ENCODE measurements at places on chromosomes 16 and 17.

GRCh38 chr16:85051067-85051581 is 23.5 kb downstream of the KIAA0513 start:
- no peak for DNase-seq

DNA sequence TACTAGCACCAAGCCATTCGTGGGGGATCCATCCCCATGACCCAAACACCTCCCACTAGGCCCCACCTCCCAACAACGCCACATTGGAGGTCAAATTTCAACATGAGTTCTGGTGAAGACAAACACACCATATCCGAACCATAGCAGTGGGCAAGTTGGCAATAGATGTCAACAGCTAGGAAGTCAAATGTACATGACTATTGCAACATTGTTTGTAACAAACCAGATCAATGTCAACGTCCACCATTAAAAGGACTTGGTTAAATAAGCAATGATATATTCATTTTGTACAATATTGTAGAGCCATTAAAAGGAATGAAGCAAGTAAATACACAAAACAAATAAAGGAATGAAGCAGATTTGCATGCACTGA is 26.5 kb upstream of the CIITA start:
- no peak for DNase-seq

DNA sequence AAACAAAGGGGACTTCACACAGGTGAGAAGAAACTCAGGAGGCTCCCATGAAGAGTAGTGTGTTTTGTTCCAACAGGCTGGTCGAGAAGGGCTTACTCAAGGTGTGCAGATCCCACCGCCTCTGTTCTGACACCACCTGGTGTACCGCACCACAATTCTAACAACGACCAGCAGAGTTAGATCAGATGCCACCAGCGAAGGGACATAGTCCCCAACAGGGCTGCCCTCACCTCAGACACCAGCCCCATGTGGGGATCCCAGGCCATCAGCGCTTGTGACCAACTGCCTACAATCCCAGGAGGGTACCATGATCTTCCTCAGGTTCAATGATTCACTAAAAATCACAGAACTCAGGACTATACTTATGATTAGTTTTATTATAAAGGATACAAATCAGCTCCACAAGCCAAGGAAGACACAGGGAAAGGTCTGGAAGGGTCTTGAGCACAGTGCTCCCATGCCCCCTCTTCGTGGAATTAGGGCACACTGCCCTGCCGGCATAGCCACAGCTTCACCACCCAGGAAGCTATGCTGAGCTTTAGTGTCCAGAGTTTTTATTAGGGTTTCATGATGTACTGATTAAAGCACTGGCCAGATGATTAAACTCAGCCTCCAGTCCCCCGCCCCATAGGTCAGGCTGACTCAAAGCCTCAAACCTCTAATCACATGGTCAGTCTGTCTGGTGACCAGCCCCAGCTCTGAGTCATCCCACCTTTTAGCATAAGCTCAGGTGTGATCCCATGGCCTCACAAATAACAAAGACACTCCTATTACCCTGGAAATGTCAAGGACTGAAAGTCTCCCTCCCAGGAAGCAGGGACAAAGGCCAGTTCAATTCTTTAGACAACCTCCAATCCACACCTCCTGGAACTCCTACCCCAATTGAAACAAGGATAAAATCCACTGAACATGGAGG is 26.0 kb downstream of the TRIM25 start:
- no peak for DNase-seq

DNA sequence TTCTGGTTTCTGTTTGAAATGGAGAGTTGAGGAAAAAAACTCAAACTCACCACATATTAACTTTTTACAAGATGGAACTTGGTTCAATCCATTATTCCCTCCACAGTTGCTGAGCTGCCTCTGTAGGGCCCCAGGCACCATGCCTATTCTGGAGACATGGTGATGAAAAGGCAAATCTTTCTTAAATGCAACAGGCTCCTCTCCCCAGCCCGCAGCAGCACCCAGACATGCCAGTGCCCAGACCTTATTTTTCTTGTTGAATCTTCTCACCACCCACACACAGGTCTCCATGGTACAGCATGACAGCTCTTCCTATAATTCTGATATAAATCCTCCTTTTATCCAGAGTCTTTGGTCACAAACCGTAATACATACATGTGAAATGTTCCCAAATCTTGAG is 7.6 kb downstream of the CYTH1 start:
- no peak for DNase-seq

GRCh38 chr17:78474614-78475146 is 96.2 kb downstream of the PGS1 start:
- DNase-seq, result no peak

GRCh38 chr17:36933512-36934143 is 3.6 kb upstream of the LHX1 start:
- no peak for DNase-seq

GRCh38 chr17:39174920-39175694 is 9.1 kb upstream of the ARL5C start:
- peak; percentile 77 for DNase-seq

GRCh38 chr16:17984810-17985209 is 351.7 kb downstream of the NPIPA8 start:
- DNase-seq, result no peak

DNA sequence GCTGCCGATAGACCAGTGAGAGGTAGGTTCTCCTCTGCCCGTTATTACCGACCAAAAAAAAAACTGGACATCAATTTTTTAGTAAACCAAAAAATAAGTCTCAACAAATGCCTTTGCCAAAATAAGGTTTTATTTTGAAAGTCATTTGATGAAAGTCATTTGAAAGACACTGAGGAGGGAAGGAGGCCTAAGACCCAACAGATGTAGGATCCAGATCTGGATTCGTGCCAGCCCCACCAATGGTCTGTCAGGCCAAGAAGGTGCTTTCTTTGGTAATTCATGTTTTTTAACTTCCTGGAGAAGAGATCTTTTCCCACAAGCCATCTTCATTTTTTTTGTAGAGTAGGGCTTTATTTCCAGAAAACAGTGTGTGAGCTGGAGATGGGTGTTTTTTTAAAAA is 18.1 kb downstream of the NTAN1 start:
- no peak for DNase-seq

- DNase-seq, result peak; percentile 88
Measured at GRCh38 chr16:87206646-87207451, 110.3 kb downstream of the C16orf95 start.

DNA sequence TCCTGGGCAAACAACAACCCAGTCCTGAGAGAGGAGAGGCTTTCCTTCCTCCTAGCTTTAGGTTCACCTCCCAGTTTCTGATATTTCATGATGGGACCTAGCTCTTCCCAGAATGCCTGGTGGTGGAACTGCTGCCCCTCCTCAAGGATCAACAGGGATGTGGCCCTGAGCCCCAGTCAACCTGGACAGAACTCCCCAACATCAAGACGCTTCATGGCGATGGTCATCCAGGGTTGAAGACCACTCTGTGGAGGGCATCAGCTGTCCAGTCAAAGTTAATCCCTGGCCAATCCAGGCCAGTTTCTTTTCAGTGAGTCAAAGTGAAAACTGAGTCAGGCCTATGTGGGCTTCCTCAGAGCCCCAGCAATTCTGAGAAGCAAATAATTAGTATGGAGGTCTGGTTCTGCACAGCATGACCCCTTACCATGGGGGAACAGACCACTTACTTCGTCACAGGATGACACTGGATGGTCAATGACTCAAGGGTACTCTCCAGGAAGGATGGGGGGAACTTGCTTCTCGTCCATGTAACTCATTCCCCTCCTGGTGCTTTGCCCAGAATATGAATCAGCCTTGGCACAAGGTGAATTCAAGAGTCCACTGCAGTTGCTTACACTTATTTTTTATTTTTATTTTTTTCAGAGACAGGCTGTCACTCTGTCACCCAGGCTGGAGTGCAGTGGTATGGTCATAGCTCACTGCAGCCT is 14.7 kb upstream of the XYLT2 start:
- DNase-seq, result no peak

DNA sequence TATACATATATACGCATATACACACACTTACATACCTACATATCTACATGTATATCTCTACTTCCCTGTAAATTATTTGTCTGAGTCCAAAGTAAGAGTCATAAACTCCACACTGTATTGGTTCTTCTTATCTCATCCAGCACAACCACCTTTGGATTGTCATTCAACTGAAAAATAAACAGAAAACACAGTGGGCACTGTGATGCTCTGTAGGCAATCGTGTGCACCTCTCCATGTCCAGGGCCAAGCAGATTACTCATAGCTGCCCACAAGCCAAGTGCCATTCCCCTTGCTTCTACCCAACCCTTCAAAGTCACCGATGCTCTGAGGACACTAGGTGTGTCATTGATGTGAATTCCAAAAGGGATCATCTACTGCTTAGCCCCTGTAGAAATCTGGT is 12.9 kb upstream of the TEKT3 start:
- DNase-seq, result no peak

DNA sequence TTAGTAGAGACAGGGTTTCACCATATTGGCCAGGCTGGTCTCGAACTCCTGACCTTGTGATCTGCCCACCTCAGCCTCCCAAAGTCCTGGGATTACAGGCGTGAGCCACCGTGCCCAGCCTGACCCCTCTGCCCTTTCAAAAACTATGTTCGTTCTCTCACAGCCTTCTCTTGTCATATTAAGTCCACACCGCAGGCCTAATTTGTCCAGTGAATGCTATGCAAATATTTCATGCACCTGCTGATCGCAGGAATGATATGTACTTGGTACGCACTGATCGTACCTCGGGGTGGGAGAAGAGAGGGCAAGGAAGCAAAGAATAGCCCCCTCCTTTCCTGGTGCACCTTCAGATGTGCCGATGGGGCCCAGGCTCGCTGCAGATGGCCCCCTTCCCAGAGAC is 3.0 kb upstream of the BIRC5 start:
- DNase-seq, result peak; percentile 46

DNA sequence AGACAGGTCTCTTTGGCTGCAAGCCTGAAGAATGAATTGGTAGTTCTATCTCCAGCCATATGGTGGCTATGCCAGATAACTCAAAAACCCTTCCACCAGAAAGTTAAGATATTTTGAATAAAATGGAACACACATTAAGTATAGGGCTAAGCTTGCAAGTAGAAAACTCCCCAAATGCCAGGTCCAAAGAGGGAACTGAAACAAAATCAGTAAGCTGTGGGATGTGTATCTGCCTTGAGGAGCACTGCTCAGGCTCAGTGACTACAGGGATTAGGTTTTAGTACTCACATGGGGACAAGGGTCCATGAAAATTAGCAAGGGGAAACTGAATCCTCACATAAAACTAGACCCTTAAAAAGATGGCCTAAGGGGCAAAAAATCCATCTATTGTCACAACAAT is 115.7 kb upstream of the PMFBP1 start:
- no peak for DNase-seq

DNA sequence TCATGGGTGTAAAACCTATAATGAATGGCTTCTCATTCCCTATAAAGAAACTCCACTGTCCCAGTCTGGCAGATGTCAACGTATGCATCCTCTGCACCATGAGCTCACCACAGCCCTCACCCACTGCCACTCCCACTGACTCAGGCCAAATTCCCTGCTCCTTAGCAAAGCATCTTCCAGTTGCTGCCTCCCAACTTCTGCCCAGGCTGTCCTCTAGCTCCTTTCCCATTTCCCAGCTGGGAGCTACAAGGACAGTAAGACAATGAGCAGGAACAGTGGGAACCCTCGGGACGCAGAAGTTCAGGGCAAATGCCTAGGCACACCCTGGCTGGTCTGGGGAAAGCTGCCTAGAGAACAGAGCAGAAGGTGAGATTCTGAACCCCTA is 9.1 kb upstream of the THAP11 start:
- DNase-seq, result no peak

- DNase-seq, result peak; percentile 54
Measured at GRCh38 chr17:4497101-4497824, 1.4 kb upstream of the SPNS2 start.

- no peak for DNase-seq
Measured at GRCh38 chr17:51819341-51820219, 338.9 kb downstream of the CA10 start.

DNA sequence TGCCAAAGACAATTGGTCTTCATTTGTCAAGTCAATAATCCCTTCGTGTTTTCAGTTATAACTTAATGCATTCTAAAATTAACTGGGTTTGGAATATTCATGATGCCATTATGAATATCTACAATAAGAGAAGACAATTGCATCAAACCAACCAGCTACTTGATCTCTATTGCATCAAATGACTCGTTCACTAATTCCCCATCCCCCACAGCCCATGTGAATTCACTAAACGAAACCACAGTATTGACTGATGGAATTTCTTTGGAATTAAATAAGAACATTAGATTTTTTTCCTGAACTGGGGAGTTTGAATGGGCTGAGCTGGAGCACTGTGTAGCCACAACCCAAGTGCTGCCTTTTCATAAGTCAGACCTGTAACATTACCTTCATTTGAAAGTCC is 65.3 kb downstream of the HS3ST3B1 start:
- no peak for DNase-seq

GRCh38 chr17:61157246-61157886 is 242.3 kb upstream of the TBX2 start:
- DNase-seq, result no peak

DNA sequence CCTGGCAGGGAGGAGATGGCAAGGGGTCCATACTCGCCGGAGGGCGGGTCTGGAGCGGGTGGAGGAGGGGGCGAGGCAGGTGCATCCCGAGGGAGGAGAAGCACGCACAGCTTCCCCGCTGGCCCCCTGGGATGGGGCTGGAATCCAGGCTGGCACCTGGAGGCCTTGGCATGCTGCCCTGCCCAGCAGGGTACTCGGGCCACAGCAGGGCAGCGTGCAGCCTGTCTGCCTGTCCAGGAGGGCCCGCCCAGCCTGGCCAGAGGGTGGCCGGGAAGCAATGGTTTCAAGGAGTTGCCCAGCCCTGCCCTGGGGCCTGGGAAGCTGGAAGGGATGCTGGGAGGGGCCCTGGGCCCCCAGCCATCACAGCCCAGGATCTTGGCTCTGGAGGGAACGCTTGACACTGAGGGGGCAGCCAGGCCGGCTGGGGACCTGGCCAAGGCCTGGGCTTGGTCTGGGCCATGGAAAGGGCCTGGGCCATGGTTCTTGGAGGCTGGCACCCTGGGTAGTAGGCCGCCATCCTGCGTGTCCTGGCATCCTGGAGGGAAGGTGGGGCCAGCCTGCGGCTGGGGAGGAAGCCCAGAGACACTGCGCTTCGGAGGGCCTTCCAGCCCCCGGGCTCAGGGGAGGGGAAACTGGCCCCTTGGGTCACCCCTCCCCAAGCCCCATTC is 1.1 kb downstream of the GLIS2 start:
- no peak for DNase-seq

DNA sequence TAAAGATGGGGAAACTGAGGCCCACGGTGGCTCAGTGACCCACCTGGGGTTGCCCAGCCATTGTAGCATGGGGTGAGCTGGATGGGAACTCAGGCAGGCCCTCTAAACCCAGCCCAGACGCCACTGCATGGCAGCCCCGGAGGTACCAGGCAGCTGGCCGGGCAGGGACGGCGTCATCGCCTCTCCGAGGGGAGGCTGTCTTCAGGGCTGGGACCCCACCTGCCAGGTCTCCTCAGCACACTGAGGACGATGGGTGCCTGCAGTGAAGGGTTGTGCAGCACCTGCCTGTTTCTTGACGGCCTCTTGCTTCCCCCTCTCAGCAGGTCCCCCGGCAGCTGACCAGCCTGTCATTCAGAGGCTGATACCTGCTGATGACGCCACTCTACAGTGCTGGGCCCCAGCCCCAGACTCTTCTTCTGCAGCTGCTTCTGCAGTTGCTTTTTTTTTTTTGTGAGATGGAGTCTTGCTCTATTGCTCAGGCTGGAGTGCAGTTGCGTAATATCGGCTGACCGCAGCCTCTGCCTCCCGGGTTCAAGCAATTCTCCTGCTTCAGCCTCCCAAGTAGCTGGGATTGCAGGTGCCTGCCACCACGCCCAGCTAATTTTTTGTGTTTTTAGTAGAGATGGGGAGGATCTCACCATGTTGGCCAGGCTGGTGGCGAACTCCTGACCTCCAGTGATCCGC is 24.7 kb downstream of the RNF213 start:
- DNase-seq, result peak; percentile 71

Measured in trophoblast cell (in vitro differentiated cells and primary cell).